ENCODE measurements at places on chromosomes 6 and 20. TPM values are rescaled to one million over a fixed set of nuclear protein-coding genes. Genes with fewer than 3 reads are reported as not detected.
A peak's percentile ranks its signal among the peaks of the same experiment; 100 is the strongest.

DNA sequence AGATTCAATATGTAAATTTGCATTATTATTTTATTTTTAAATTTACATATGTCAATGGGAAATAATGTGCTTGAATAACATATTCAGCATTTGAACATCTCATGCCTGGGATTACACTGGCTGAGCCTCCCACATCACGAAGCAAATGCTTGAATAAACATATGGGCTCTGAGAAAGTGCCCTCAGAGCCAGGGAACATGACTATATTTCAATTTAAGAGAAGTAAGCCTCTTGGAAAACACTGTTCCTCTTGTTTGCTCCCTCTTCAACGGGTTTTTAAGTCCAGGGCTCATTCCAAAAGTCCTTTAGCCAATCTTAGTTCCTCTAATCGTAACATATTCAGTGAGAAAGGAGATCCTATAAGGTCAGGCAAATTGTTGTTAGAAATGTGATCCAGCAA, 122.0 kb downstream of the GMPR start:
- no peak overlapping the region for H3K27ac ChIP-seq
- no peaks in the 10 kb centered on the region for H3K27me3 ChIP-seq
- no peak for DNase-seq
- H3K4me1 ChIP-seq = peaks cover 10% of the 10 kb centered on the region
- no peak overlapping the region for H3K4me3 ChIP-seq

DNA sequence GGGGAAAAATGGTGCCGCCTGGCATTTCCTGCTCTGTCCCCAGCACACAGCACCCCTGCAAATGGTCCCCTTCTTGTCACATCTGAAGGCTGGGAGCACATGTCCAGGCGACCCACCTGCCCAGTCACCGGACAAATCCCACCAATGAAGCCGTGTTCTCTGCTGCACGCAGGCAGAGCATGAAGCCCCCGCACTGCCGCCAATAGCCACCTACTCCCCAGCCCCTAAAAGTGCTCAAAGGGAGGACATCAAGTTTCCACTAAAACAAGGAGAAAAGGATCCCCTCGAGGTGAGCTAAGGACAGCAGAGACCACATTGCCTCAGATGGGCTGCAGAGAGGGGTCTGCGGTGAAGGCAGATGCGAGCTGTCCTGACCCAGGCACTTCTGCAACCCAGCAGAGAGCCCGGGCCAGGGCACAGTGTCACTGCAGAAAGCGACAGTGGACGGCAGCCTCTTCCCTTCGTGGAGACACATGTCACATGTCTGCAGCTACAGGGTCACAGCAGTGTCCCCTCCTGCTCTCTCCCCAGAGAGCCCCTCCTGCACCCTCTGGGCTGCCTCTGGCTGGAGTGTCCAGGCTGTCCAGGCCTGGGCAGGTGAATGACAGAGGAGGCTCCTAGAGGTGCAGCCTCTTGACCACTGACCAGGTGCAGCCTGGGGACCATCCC, 221.5 kb downstream of the PREX1 start:
- H3K27ac ChIP-seq = no peak overlapping the region
- H3K27me3 ChIP-seq = peaks cover 2% of the 10 kb centered on the region
- no peak for DNase-seq
- H3K36me3 ChIP-seq = no peaks in the 10 kb centered on the region
- H3K4me1 ChIP-seq = peaks cover 11% of the 10 kb centered on the region

- peaks cover 12% of the 10 kb centered on the region for H3K36me3 ChIP-seq
- peak; percentile 83 for DNase-seq
- H3K27me3 ChIP-seq = no peaks in the 10 kb centered on the region
- peak within 1 kb of the TSS; percentile 21 for H3K27ac ChIP-seq
- peak within 1 kb of the TSS; percentile 61 for H3K4me3 ChIP-seq
- peaks cover 13% of the 10 kb centered on the region for H3K4me1 ChIP-seq
Measured at GRCh38 chr6:43644940-43645612, at the start of gene RSPH9. Gene RSPH9 (plus strand): TSS chr6:43645036. CDS start chr6:43645099, 63 bp downstream.

DNA sequence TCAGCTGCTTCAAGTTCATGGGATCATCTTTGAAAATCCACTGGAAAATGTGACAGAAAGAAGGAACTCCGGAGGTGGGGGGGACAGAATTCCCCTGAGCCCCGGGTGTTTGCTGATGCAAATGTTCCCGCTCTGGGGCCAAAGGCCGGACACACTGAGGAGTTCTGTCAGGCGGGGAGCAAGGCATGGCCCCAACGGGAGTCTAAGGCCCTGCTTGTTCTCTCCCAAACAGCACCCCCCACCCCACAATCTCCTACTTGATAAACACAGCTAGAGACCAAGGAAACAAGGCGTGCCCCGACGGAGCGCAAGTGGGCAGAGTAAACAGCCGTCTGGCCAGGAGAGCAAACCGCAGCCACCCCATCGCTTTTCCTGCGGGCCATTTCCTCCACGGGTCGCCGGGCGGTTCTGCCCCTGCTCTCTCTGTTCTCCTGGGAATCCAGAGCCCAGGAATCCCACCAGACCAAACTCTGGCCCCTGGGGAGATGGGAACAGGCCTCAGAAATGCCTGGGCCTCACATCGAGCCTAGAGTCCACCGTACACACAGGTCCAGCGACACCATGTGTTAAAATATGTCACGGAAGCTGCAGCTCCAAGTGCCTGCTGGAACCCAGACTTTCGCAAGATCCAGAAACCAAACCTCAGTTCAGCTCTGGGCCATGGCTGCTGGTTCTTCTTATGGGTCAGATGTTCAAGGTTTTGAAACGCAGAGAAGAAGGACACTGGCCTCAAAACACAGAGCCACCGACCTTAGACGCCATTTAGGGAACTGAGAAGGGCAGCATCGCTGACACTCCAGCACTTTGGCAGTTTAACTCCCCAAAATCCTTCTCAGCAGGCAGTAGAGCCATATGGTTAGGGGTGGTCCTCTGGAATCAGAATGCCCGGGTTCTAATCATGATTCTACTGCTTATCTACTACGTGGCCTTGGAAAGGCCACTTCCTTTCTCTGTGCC, 104.2 kb downstream of the PREX1 start:
- peaks cover 36% of the 10 kb centered on the region for H3K36me3 ChIP-seq
- DNase-seq = no peak
- peak overlapping the region; percentile 18 for H3K27ac ChIP-seq
- no peak overlapping the region for H3K4me3 ChIP-seq

DNA sequence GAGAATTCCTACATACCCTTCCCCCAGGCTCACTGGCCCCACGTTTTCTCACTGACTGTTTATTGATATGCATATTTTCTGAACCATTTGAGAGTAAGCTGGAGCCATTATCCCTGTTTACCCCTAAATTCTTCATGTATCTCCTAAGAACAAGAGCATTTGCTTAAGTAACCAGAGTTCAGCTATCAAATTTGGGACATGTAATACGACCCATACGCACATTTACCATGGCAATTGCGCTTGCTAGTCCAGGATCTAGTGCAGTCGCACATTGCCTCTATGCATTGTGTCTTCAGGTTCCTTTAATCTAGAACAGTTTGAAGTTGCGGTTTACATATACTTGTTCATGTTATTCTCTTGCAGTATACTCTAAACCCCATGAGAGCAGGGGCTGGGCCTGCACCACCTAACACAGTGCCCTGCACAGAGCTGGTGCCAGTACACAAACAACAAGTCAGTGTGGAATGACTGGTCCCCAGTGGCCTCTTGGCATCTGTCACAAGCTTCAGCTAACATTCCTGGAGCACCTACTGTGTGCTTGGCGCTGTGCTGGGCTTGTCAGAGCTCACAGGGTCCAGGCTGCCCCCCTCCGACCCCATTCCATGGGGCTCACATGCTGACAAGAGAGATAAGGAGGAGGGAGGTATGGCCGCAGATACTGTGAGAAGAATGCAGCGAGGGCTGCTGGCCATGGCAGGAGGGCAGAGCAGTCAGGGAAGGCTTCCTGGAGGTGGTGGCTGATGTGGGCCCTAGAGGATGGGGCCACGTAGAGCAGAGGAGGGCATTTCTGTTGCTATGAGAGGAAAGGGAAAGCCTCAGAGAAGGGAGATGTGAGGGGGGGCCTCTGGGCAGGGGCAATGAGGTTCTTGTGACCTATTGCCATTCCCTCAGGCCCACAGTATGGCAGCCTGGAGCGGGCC, 28.1 kb downstream of the SPDEF start:
- no peaks in the 10 kb centered on the region for H3K36me3 ChIP-seq
- no peak overlapping the region for H3K27ac ChIP-seq
- H3K4me3 ChIP-seq = no peak overlapping the region
- no peaks in the 10 kb centered on the region for H3K27me3 ChIP-seq

DNA sequence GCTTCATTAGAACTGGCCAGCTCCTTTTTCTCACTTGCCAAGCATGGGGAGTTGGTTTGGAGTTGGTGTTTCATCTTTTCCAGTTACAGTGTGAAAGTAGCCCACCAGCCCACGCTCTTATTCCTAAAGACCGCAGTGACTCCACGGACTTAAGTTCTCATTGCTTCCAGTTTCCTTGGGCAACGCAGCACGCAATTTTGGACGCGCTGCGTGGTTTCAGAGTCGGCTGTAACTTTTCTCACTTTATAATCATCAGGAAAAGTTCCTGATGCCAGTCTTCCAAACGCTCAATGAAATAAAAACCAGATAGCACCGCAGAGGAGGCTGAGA, 381 bp upstream of the PEX7 start:
- DNase-seq = peak; percentile 47
- peak overlapping the region; percentile 95 for H3K27ac ChIP-seq
- H3K4me1 ChIP-seq = peaks cover 17% of the 10 kb centered on the region

GRCh38 chr6:32772656-32773055, 9.3 kb upstream of the HLA-DQB2 start:
- H3K36me3 ChIP-seq = no peaks in the 10 kb centered on the region
- H3K27ac ChIP-seq = no peak overlapping the region
- no peak overlapping the region for H3K4me3 ChIP-seq

- no peaks in the 10 kb centered on the region for H3K27me3 ChIP-seq
- peak overlapping the region; percentile 80 for H3K4me3 ChIP-seq
- peaks cover 58% of the 10 kb centered on the region for H3K4me1 ChIP-seq
- H3K36me3 ChIP-seq = peaks cover 7% of the 10 kb centered on the region
- peak; percentile 83 for DNase-seq
Measured at GRCh38 chr20:58306421-58307261, 2.9 kb upstream of the RAB22A start.

GRCh38 chr20:1426231-1426849, 33.5 kb upstream of the FKBP1A start:
- no peaks in the 10 kb centered on the region for H3K27me3 ChIP-seq
- no peak overlapping the region for H3K4me3 ChIP-seq
- H3K4me1 ChIP-seq = peaks cover 15% of the 10 kb centered on the region
- H3K27ac ChIP-seq = no peak overlapping the region
- DNase-seq = no peak

GRCh38 chr6:74899416-74899815, 306.4 kb downstream of the COL12A1 start:
- H3K4me1 ChIP-seq = no peaks in the 10 kb centered on the region
- H3K36me3 ChIP-seq = no peaks in the 10 kb centered on the region
- no peaks in the 10 kb centered on the region for H3K27me3 ChIP-seq
- no peak for DNase-seq
- no peak overlapping the region for H3K4me3 ChIP-seq

DNA sequence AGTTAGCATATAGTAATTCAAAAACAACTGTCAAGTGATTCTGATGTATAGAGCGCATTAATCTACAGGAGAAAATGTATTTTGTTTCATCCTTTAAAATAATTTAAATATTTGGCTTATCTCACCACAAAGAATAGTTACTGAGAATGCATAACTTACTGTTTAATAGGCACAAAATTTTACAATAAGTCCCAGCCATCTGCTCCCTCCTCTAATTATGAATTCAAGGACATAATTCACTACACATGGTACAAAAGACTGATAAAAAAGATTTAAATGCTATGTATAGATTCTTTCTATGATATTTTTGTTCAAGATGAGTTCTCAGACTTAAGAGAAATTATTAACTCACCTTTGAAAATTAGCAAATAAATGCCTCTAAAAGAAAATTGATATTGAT, 242.0 kb downstream of the FUT9 start:
- H3K4me3 ChIP-seq = no peak overlapping the region
- H3K4me1 ChIP-seq = no peaks in the 10 kb centered on the region
- no peaks in the 10 kb centered on the region for H3K27me3 ChIP-seq

DNA sequence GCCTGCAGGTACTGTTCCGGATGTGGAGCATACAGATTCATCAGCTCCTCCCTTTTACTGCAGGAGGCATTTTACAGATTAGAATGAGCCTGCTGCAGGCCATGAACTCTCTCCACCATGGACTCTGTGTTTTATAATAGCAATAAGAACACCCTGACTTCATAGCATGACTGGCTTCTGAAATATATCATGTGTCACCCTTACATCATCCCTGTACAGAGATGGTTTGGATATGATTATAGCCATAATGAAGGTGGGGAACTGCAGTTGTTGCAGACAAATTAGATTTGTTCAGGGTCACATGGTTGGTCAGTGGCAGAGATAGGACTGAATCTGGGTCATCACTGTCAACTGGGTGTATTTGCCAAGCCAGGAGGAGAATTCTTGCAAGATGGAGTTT, 100.7 kb downstream of the FOXO3 start:
- H3K27ac ChIP-seq = no peak overlapping the region
- H3K27me3 ChIP-seq = no peaks in the 10 kb centered on the region
- peaks cover 29% of the 10 kb centered on the region for H3K4me1 ChIP-seq

DNA sequence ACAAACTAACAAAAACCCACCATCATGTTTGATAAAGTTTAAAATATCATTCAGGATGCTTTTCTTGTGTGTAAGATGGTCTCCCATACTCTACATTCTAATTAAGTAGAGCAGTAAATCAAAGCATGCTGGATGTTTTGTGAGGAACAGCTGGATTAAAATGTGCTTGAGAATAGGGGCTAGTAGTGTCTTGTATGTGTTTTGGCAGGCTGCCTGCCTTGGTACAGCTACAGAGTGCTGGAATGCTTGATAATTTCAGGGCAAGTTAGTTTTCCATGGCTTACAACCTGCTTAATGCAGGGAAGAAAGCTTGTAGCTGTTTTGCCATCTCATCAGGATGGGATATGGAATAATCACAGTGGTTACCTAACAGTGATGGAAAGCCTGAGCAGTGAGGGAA, 636.6 kb upstream of the MMS22L start:
- H3K27ac ChIP-seq = no peak overlapping the region
- DNase-seq = no peak
- no peaks in the 10 kb centered on the region for H3K4me1 ChIP-seq

- H3K36me3 ChIP-seq = no peaks in the 10 kb centered on the region
- H3K27ac ChIP-seq = no peak overlapping the region
- H3K4me1 ChIP-seq = no peaks in the 10 kb centered on the region
- DNase-seq = no peak
- no peak overlapping the region for H3K4me3 ChIP-seq
Measured at GRCh38 chr6:126907996-126908395, 210.5 kb upstream of the RSPO3 start.

The HMGA1 gene
- 422 TPM for total RNA-seq

The CGAS gene
- 37.2 TPM for total RNA-seq

The SPATS1 gene
- total RNA-seq = not detected

The C4B gene
- total RNA-seq = 3.1 TPM

The C20orf144 gene
- total RNA-seq = 0.26 TPM

The AKAP7 gene
- total RNA-seq = 4.3 TPM

Measured in activated CD4-positive, alpha-beta memory T cell treated with anti-CD3 and anti-CD28 coated beads for 36 hours (primary cell).